GM23248 (cell line): ENCODE measurements at places on chromosomes 7 and 10. TPM values are rescaled to one million over a fixed set of nuclear protein-coding genes. Genes with fewer than 3 reads are reported as not detected.
A peak's percentile ranks its signal among the peaks of the same experiment; 100 is the strongest.

DNA sequence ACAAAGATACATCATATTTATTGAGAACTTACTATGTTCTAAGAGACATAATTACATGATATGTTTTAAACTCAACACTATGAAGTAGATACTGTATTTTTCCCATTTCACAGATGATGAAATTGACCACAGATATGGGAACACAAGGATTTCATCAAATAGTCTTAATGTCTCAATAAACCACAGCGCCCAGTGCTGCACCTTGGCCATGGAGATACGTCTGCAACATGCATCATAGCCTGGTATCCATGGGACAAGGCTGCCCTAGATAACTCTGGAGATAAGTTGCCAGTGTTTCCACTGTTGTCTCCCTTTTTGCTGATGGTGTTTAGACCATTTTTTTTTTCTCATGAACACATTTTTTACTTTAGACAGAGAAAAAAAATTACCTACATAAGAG, 97.5 kb downstream of the GNAT3 start:
- DNase-seq, result no peak

GRCh38 chr7:43856996-43857395, 12.3 kb downstream of the MRPS24 start:
- DNase-seq, result peak; percentile 39

DNA sequence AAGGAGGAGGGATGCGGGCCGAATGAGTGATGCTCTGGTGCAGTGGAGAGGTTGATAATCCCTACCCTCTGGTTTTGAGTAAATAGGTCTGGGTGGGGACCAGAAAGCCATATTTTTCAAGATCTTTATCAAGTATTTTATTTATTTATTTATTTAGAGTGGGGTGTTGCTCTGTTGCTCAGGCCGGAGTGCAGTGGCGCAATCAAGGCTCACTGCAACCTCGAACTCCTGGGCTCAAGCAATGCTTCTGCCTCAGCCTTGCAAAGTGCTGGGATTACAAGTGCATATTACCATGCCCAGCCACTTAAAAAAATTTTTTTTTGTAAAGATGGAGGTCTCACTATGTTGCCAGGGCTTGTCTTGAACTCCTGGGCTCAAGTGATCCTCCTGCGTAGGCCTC, 21.6 kb downstream of the SVIL start:
- DNase-seq, result no peak

GRCh38 chr7:142440219-142440905, 182.5 kb upstream of the PRSS58 start:
- DNase-seq, result peak; percentile 70

DNA sequence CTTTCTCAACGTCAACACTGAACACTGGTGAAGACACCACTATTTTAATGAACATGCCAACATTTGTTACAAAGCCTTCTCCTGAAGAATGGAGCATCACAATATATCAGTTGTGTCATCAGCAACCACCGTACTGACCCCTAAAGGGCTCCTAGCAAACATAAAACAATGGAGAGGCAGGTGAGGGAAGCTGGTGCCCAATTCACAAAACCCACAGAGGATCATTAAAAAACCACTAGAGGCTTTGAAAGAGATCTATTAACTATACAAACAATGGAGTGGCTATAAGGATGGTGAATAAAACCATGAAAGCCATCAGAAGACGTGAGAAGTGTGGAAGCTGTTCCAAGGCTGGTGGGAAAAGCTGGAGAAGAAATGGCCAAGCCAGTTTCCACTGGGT, 150.8 kb downstream of the FAM107B start:
- no peak for DNase-seq

DNA sequence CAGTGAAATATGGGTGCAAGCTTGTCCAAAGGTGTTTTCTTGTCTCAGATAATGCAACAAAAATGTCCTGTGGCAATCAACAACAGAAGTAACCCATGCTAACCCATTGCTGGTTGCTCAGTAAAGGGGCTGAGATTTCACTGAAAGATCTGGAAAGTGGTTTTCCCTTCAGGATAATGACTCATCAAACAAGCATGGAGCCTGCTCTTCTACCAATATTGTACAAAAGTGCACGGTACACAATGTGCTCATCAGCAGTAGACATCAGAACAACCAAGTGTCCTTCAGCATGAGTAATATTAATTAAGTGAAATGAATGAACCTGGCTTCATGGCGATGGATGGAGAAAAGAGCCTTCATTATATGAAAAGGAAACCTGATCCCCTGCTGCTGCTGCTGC, 287.1 kb upstream of the NEBL start:
- no peak for DNase-seq

DNA sequence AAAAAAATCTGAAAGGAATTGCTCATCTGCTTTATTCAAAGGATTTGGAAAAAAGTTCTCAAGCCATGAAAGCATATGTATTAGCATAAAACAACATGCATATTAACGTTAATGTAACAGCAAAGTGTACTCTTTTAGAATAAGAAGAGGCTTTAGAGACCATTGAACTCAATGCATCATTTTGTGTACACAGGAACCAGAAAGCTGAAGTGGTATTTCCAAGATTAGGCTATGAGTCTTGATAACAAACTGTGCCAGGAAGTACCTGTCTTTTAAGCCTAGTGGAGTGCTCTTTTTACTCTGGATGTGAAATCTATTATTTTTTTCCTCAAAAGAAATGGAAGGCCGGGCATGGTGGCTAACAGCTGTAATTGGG, 164.2 kb downstream of the THSD7A start:
- no peak for DNase-seq

DNA sequence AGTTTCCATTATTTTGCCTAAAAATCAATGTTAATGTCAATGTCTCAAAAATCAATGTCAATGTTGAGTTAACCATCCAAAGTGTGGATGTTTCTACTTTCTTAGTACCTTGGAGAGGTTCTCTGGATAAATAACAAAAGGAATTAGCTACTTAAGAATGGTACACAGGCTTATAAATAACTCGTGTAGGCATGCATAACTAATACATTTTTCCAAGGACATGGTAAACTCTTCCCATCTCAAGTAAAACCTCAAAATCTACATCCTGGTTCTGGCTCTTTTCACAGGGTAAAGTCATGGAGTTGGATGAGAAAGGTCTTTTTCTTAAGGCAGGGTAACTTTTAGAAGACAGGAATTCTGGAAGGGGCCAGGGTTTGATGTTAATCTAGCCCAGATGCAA, 59.9 kb downstream of the CAV1 start:
- no peak for DNase-seq

DNA sequence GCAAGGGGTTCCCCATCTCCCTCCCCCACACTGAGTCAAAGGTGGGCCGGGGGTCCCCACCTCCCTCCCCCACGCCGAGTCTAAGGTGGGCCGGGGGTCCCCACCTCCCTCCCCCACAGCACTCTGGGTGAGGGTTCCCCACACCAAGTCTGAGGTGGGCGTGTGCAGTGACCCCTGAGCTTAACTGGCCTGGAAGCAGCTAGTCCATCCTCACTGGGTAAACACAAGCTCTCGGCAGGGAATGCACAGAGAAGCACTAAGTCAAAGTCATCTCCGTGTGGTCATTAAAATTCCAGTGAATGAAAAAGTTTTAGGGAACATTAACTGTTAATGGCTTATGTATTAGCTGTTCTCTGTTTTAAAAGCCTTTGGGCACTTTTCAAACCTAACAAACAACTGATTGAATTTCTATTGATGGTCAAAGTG, 43.7 kb upstream of the PRKAR1B start:
- no peak for DNase-seq

DNA sequence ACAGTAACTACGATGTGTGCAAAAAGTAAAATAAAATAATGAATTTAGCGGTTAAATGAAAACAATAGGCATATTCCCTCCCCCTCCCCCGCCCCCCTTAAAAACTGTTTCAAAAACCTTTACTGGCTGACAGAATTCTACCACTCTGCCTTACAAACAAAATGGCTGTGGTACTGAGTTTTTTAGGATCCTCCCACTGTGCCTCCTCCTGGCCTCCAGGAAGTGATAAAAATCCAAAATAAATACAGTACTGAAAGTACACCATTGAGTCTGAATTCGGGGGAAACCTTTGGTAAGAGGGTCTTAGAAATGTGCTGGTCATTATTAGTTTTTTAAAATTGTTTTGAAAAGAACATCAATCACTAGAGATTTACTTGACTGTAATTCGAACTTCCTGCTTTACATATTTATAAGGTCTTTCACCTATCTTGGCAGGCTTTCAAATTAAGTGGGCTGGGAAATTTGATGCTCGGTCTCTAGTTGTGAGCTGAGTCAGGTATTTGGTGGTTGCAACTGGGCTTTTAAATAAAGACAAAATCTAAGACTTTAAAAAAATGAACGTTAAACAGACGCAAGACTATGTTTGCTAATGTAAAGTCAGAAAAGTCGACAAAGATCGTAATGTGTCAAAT, 32.5 kb upstream of the EPC1 start:
- peak; percentile 83 for DNase-seq

NUTM2D gene
- 0.65 and 2.3 TPM in 2 replicates for total RNA-seq

LUC7L2 gene
- 35.3 and 39.7 TPM in 2 replicates for total RNA-seq
